ENCODE measurements at places on chromosomes 12 and 14.

GRCh38 chr12:40000884-40001283 is 105.0 kb downstream of the SLC2A13 start:
- DNase-seq: no peak

GRCh38 chr14:105865904-105866840 is 339.8 kb downstream of the TMEM121 start:
- no peak for DNase-seq

- DNase-seq: no peak
These were observed 118.5 kb upstream of the NPAS3 start for GRCh38 chr14:32820181-32820580.

DNA sequence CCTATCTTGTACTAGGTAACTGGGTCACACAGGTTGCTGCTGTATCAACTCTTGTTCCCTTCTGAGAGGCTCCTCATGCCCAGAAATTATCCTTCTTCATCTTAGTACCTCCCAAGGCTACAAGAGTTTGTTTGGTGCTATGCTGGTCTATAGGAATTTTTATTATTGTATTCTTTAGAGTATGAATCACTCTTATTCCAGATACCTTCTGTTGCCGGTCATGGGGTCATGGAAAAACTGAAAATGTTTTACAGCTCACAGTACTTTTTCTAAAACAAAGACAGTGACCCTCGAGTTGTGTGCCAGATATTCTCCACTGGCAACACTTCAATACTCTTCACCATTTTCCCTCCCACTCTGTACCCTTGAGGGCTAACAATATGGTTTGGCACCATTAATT is 1598.0 kb upstream of the TMEM132C start:
- no peak for DNase-seq

DNA sequence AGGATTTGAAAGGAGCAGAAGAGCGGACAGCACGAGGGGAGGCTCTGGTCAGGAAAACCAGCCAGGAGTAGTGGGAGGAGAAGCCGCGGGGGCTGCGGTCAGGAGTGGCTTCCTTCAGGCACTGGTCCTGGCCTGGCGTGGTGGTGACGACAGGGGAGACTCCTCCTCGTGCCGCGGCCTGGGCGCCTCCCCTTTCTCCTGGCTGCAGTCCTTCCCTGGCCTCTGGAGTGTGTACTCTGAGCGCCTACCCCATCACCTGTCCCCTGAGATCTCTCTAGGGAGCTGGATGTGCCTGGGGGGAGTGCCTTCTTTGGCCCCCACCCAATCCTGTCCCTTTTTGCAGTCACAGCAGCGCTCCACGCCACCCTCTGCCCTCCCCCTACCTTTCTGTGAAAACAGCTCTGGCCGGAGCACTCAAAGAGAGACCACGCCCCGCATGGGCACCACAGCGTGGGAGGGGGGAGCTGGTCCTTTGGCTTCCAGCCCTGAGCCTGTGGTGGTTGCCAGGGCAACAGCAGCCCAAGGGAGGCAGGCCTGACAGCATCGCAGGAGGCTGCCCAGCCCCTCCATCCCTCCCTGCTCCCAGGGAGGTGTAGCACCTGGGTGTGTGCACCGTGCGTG is 125.9 kb downstream of the CALM1 start:
- no peak for DNase-seq

DNA sequence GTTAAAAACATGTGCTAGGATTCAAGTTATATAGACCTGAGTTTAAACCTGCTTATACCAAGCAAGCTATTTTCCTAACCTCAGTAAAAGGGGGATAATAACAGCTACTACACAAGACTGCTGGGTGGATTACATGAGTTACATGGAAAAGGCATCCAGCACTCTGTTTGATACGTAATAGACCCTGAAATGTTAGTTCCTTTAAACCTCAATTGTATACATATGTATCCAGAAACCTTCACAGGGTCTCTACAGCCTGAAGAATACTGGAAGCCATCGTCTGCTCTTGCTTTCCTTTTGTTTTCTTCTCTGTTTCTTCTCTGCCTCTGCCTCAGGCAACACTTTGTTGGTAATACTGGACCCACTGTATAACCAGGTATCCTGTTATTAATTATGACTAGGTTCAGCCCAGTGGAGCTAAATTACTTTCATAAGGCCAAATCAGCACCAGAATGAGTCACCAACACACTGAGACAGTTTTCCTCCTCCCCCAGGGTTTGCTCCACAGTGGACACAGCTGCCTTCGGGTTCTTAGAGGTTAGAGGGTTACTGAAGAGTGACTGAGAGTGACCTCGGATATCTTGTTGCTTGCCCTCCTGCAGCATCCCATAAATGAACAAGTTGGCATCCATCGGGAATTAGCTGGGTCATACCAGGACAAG is 127.1 kb downstream of the CAPZA3 start:
- no peak for DNase-seq

- DNase-seq: no peak
These were observed 521 bp upstream of the PCED1B start for GRCh38 chr12:47078733-47079467.

- no peak for DNase-seq
These were observed 25.2 kb downstream of the NGB start for GRCh38 chr14:77245820-77246219.

DNA sequence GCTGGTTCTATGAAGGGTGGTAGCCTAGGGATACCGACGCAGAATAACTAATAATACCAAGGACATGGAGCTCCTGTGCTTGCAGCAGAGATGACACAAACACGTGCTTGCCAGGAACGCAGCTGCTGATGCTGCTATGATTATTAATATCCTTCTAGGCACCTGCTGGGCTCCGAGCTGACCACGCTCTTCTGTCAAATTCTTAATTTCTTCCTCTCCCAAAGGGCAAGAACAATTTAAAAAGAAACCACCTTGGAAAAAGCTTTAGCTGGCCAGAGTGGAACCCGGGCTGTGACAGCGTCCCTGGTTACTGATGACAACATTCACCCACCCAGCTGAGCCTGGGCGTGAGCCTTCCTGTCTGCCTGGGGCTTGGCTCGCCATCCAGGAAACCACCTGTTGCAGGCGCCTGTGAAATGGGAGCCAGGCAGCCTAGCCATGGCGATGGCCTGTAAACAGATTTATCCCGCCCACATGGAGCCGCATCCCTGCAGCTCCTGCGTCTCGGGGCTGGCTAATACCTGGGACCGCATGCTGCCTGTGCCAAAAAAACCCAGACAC is 28.8 kb downstream of the CLMN start:
- no peak for DNase-seq

- no peak for DNase-seq
These were observed 242.2 kb upstream of the OR4E1 start for GRCh38 chr14:21915826-21916225.

GRCh38 chr14:54450535-54450934 is 9.4 kb upstream of the CNIH1 start:
- DNase-seq: no peak

GRCh38 chr12:91868054-91868453 is 277.6 kb downstream of the BTG1 start:
- no peak for DNase-seq

DNA sequence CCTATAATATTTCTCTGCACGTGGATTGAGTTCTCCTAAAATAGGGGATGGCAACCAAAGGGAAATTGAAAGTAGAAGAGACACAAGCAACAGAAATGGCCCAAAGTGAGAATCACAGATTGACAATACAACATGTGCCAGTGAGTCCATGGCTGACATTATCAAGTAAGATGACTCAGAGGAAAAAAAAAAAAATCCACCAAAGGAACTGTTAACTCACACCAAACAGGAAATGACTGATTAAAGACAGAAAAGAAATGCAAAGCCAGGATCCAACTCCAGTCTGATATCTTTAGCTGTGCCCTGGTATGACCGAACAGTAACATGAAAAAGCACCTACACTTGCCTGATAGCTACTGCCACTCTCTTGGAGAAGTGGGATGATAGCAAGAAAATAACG is 485.0 kb downstream of the PRKD1 start:
- no peak for DNase-seq

GRCh38 chr12:110687396-110688169 is 1.3 kb downstream of the HVCN1 start:
- DNase-seq: no peak

GRCh38 chr14:50037852-50038251 is 78.5 kb downstream of the VCPKMT start:
- no peak for DNase-seq

DNA sequence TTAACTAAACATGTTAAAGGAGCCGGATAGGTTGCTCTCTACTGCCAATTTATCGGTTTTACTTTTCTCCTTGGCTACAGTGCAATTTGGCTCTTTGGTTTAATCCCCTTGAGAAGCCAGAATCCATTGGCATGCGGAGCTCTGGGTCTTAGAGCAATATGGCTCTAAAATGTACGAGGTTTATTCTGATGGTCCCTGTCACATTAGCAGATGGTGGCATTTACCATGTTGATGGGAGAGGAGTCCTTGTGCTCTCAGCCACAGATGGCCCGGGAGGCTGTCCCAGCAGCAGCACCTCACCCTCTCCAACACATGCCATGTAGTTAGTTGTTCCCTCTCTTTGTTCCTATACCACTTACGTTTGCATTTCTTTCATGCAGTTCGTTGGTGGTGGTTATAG is 179.7 kb downstream of the RGS6 start:
- no peak for DNase-seq

DNA sequence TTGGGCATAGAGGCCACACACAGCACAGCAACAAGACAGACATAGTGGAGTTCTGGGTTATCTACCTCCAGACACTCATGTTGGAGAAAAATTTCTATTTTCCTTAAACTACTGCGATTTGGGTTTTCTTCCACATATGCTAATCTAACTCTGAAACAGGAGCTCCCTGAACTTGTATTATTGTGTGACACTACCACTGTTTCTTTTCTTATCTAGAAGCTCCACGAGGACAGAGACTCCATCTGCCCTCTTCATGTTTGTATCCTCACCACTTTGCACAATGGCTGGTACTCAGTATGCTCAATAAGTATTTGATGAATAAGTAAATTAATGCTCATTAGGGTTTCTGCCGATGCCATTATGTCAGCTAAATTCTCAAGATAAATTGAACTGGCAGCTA is 218.6 kb downstream of the PAX9 start:
- DNase-seq: no peak

- no peak for DNase-seq
These were observed 17.0 kb upstream of the ARL1 start for GRCh38 chr12:101424620-101425019.

- no peak for DNase-seq
These were observed 105.8 kb downstream of the TGFB3 start for GRCh38 chr14:75875958-75876357.

All from central memory CD8-positive, alpha-beta T cell (primary cell).